ENCODE measurements at places on chromosomes 12 and 14. TPM values are rescaled to one million over a fixed set of nuclear protein-coding genes. Genes with fewer than 3 reads are reported as not detected.

SOAT2 gene
- not detected for total RNA-seq

SGPP1 gene
- total RNA-seq: 24.7 TPM

OR4E2 gene
- not detected for total RNA-seq

C3AR1 gene
- total RNA-seq: 0.17 TPM

ZDHHC22 gene
- total RNA-seq: not detected

RAD9B gene
- total RNA-seq: 0.77 TPM

KRT6B gene
- total RNA-seq: not detected

GALNT6 gene
- total RNA-seq: 115 TPM

MYH6 gene
- total RNA-seq: not detected

CFL2 gene
- total RNA-seq: 147 TPM

CREBL2 gene
- total RNA-seq: 59.5 TPM

KRT75 gene
- not detected for total RNA-seq

FNTB gene
- total RNA-seq: 8.8 TPM

CPNE6 gene
- not detected for total RNA-seq

VTI1B gene
- 67.9 TPM for total RNA-seq

KCNJ8 gene
- total RNA-seq: 7.4 TPM

KRT72 gene
- not detected for total RNA-seq

ABHD12B gene
- under 0.01 TPM for total RNA-seq
